T-helper 2 cell treated with Interferon-gamma antibody and Interleukin-4, amounts not matched to agents 100 ng/mL and 5 ng/mL, for 36 hours (primary cell): ENCODE measurements at places on chromosomes 5 and 9. TPM values are rescaled to one million over a fixed set of nuclear protein-coding genes. Genes with fewer than 3 reads are reported as not detected.

The NUTM2F gene
- not detected in 2 replicates for total RNA-seq

The ACOT12 gene
- not detected in 2 replicates for total RNA-seq

The NR2F1 gene
- total RNA-seq: not detected in 2 replicates

The TAS2R1 gene
- total RNA-seq: not detected in 2 replicates

The SLC28A3 gene
- total RNA-seq: 0.09 and 0.14 TPM in 2 replicates
